ENCODE measurements at places on chromosomes 1 and 21. TPM values are rescaled to one million over a fixed set of nuclear protein-coding genes. Genes with fewer than 3 reads are reported as not detected.

- H3K27ac ChIP-seq: no peak overlapping the region
- DNase-seq: no peak
- H3K4me1 ChIP-seq: no peaks in the 10 kb centered on the region
- H3K36me3 ChIP-seq: peaks cover 7% of the 10 kb centered on the region
- H3K4me3 ChIP-seq: no peak overlapping the region
Measured at GRCh38 chr1:19894218-19894617, 12.0 kb downstream of the OTUD3 start.

DNA sequence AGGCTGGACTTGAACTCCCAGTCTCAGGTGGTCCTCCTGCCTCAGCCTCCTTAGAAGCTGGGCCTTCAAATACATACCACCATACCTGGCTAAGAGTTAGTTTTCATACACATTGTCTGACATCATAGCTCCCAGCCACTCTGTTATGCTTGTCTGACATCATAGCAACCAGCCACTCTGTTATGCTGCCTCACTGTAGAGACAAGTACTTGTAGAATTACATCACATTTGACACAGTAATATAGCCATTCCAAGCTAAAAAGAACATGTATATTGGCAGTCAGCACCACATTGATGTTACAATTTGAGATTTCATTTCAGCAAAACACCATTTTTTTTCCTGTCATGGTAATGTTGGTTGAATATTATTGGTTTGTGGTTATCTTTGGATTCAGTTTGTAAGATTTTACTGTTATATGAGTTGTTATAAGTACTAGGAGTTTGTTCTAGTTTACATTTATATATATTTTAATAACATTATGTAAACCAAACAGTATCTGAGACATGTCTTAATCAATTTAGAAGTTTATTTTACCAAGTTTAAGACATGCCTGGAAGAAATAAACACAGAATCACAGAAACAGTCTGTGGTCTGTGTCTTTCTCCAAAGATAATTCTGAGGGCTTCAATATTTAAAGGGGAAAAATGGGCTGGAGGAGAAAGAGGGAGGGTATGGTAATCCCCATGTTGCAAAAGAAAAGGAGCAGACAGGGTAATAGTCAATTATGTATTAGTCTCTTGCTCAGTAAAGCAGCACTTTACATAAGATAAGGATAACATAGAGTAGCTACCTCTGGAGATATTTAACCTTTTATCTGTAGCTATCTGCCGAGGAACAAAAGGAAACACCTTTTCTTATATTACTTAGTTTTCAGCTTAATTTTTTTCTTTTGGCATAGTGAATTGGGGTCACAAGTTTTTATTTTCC, 43.0 kb downstream of the XPR1 start:
- no peak overlapping the region for H3K27ac ChIP-seq
- no peaks in the 10 kb centered on the region for H3K27me3 ChIP-seq
- H3K4me3 ChIP-seq: no peak overlapping the region
- DNase-seq: no peak
- H3K36me3 ChIP-seq: no peaks in the 10 kb centered on the region
- H3K4me1 ChIP-seq: no peaks in the 10 kb centered on the region

Gene IGFN1
- polyA plus RNA-seq: not detected

Gene BEND5
- polyA plus RNA-seq: 0.22 TPM

Gene PGLYRP3
- 0.10 TPM for polyA plus RNA-seq

Gene KIF26B
- 2.1 TPM for polyA plus RNA-seq
